ENCODE measurements at places on chromosomes 13 and 19. TPM values are rescaled to one million over a fixed set of nuclear protein-coding genes. Genes with fewer than 3 reads are reported as not detected.
A peak's percentile ranks its signal among the peaks of the same experiment; 100 is the strongest.

SAMD1 gene
- total RNA-seq, result 27.3 TPM

WDR87 gene
- not detected for total RNA-seq

FEM1A gene
- 135 TPM for total RNA-seq

OR7C1 gene
- not detected for total RNA-seq

ATXN8OS gene
- total RNA-seq, result not detected

ZNF606 gene
- total RNA-seq, result 7.0 TPM

DNA sequence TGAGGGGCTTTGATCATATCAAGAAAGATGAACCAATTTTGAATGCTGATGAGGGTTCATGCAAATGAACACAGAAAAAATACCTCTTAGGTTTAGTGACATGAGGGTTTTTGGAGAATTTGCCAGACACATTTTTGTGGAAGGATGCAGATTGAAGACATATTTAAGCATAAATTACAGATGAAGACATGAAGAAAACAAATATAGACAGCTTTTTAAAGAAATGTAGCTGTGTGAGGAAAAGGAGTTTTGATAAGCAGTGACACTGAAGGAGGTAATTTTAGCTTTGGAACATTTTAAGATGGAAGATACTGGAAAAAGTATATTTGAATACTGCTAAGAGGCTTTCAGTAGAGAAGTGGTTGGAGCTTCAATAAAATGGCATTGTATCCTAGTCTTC is 810.8 kb upstream of the GPC6 start:
- DNase-seq, result no peak

DNA sequence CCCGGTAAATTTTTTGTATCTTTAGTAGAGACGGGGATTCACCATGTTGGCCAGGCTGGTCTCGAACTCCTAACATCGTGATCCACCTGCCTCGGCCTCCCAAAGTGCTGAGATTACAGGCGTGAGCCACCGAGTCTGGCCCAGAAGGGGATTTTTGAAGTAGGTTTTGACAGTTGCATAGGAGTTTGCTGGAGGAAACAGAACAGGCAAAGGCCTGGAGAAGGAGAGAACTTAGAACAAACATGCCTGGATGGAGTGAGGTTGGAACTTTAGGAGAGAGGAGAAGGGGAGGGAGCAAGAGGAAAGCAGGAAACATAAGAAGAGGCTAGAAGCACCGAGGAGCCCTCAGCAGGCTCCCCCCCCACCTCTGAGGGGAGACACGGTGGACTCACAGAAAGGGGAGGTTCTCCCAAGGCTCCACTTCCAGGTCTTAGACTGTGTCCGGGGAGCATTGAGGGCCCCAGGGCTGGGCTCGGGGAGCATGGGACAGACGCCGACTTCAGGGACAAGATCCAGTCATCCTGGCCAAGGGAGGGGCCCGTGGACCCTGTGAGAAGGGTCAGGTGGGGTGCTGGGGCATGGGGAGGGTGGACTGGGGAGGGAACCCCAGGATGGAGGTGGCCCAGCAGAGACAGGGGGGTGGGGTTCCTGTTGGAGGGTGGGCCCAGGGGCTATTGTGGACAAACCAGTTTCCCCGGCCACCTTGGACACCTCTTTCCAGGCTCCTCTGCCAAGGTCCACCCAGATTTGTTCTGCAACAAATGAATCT is 1.8 kb upstream of the FBN3 start:
- DNase-seq, result no peak

DNA sequence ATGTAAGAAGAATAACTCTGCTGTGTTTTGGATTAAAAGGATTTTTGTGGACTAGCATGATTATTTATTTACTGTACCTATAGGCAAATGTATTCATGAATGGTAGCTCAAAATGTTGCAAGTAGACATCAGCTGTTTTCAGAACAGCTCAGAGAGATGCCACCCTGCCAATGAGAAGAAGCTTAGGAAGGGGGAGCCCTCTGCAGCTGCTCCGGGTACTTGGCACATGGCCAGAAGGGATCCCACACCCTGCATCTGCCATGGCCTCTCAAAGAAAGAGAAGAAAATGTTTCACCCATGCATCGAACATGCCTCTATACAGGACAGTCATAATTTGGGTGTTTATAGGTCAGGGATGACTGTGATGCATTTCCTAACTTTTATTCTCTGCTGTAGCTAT is 30.5 kb upstream of the MBNL2 start:
- DNase-seq, result no peak

DNA sequence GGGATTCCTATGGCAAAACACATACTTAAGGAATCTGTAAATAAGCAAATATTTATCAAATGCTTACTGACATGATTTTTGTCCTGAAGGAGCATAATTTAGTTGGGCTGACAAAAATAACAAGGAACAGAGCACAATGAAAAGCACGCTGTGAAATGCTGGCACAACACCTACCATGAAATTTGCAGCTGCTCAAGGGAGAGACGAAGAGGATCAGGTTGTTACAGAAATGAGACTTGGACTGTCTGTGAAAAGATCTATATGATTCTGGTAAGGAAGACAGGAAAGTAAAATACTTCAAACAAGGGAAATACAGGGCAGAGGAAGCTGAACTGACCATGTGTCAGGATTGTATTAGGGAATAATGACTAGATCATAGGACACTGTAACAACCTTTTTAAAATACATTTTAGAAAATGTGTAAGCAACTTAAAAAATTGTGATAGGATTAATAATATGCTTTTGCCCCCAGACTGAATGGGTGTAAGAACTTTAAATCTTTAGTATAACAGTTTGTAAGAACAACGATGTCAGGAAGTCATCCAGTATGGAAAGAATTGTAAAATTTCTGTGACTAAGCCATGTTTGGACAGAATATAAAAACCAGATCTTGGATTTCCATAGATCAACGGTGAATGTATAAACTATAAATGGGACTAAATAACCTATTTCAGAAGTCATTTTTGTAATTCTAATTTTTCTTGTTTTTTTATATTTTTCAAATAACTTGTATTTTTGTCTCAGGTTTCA is 1556.0 kb downstream of the EFNB2 start:
- DNase-seq, result no peak

DNA sequence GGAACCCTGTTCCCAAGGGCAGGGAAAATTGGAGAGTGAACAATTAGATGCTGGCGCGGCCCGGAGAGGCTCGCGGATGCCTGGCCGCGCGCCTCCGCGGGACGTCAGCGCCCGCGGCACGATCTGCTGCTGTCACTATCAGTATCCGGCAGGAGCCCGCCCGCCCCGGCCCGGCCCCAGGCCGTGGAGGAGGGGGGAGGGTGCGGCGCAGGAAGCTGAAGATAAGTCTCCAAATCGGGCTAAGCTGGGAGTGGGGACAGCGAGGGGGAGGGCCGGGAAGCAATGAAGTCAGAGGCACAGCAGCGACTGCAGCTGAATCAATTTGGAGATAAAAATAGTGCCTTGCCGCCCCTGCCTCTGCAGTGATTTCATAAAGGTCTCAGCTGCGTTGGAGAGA is 441.5 kb upstream of the KLF12 start:
- DNase-seq, result peak; percentile 68

DNA sequence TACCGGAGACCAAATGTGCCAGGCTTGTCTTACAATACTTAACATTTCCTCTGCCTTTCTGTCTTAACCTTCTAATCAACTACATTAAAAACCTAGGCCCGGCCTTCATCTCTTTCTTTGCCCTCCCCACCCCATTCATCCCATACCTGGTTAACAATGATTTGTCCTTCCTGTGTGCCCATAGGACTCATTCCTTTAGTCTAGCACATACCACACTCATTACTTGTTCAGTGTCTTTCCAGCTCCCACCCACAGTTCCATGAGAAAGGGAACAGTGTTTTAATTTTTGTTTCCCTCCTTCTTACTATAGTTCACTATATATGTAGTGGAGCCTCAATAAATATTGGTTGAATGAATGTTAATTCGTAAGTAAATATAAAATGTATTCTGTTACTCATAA is 2.4 kb downstream of the CLN5 start:
- no peak for DNase-seq

DNA sequence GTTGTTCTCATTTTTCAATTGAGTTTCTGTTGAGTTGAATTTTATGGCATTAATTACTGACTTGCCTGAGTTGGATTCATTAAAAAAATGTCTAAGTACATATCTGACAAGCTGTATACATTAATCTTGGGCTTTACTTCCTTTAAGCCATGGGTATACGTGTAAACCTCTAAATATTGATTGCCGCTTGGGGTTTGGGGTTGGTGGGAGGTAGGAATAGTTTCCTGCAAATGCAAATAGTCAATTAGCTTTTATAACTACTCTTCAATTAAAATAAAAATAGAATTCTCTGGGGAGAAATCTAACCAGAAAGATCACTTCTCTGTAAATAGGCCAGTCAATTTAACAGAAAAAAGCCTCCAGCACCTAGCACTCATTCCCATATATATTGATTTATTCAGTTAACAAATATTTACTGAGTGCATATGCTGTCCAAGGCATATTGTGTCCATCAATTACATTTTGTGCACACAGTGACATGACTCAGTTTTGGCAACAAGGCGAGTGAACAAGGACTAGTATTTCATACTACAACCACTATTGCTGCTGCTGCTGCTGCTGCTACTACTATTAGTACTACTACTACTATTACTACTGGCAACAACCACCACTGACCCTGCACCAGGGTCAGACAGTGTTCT is 306.8 kb downstream of the RFC3 start:
- DNase-seq, result no peak

GRCh38 chr13:113086031-113086750 is 19.4 kb upstream of the F7 start:
- peak; percentile 36 for DNase-seq

DNA sequence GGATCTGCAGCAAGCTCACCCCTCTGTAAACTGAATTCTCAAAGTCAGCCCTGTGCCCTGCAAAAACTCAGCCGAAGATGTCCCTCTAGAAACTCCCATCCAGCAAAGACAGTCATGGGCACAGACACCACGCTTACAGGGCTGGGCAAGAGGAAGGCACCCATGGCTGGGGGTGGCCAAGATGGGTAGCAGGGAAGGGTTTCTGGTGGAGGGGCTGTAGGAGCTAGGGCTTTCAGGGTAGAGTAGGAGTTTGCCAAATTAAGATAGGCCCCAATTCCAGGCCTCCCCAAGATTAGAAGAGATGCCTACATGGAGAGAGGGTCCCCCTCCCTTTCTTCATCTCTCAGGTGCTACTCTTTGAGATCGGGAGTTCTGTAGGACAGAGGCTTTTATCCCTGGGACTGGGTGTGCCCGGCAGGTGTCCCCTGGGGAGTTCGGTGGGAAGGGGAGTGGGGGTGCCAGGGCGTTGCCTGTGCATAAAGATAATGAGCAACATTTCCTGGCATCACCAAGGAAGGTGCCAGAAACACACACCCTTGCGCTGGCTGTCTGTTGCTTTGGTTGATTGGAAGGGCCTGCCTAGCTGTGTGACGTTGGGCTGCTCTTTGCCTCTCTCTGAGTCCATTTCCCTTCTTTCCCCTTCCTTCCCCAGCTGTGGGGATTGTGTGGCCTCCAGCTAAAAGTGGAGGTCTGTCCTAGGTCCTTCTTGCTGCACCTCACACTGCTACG is 9.4 kb downstream of the NRTN start:
- DNase-seq, result no peak

DNA sequence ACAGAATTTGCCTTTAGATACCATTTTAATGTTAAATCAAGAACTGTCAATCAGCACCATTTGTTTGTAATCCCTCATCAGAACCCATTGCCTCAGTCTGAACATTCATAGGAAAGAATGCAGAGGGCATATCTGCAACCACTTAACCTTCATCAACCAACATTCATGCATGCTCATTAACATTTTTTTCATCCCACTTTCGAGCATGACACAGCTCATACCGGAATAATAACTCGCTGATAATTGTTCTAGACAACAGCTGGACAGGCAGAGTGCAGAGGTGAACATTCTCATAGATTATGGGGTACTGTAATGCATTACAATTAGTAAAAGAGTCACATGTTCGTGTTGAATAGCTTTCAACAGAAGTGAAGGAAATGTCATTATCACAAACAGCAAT is 216.8 kb downstream of the DIAPH3 start:
- no peak for DNase-seq

DNA sequence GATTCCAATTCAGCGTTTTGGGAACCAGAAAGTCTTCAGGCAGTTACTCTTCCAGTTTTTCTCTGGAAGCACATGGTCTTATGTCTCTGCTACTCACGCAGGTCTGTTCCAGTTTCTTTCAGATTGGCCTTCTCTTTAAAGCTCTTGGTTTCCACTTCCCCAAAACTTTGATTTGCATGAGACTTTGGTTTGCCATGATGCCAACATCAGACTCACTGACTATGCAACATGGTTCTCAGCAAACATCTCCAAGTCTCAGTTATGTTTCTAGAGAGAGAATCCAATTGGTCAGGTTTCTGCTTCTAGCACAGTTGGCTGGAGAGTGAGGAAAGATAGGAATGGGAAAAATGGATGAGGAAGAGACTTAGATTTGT is 3.1 kb downstream of the AKAP11 start:
- DNase-seq, result no peak

DNA sequence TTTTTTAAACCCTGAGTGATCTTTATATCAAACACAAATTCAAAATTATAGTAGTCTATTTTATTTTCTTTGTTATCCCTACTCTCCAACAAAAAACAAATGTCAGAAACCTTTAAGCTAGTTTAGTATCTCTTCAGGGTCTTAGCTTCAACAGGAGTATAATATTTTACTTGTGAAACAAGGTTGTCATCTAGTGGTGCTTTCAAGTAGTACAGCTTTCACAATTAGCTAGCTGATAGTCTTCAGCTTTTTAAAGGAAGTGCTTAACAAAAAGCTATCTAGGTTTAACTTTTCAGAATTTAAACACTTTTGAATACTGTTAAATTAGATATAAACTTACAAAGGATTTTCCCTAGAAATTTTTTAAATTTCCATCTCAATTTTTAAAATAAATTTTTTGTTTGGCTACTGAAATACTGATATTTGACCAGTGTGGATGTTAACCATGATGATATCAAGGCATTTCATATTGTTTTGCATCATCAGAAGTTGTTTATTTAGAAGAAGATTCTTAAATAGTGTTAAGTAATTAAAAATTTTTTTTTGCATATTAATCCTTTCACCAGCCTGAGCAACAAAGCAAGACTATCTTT is 34.2 kb downstream of the TDRD3 start:
- DNase-seq, result no peak

DNA sequence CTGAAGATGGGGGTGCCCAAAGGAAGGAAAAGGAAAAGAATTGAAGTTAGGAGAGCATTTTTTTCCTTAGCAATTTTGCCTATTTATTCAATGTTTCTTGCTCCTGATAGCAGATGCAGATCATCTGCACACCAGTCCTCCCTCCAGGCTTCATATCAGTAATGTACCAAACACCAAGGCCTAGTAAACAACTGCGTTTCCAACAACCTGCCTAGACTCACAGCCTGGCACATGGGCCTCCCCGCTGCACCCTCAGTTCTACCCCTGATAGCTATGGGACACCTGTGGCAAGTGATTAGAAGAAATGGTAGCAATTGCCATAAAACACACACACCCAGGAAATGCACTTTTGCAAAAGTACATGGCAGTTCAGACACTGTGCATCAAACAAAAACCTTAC is 30.4 kb upstream of the HMGB1 start:
- DNase-seq, result no peak

- no peak for DNase-seq
These were observed at the start of gene LILRA2 for GRCh38 chr19:54573330-54573872. Gene LILRA2, plus strand, starts transcription at chr19:54573790. Its CDS starts 89 bp downstream, at chr19:54573879.

DNA sequence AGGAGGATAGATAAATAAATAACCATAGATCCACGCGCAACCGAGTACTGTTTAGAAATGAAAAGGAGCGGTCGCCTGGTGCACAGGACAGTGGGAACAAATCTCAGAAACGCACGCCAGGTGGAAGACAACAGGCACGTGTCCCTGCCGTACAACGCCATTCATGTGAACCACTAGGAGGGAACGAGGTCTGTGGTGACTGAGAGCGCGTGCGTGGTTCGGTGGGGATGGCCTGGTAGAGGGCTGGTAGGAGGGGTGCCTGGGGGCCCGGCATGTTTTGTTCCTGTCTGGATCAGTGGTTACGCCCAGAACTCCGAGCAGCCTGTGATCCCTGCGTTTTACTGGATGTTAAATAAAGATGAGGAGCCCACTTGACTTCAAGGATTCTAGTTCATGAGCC is 111.9 kb downstream of the KDM4B start:
- no peak for DNase-seq
